ENCODE measurements at places on chromosomes 2 and 18.

GRCh38 chr2:216553482-216554240 is 55.0 kb downstream of the RPL37A start:
- DNase-seq: no peak

DNA sequence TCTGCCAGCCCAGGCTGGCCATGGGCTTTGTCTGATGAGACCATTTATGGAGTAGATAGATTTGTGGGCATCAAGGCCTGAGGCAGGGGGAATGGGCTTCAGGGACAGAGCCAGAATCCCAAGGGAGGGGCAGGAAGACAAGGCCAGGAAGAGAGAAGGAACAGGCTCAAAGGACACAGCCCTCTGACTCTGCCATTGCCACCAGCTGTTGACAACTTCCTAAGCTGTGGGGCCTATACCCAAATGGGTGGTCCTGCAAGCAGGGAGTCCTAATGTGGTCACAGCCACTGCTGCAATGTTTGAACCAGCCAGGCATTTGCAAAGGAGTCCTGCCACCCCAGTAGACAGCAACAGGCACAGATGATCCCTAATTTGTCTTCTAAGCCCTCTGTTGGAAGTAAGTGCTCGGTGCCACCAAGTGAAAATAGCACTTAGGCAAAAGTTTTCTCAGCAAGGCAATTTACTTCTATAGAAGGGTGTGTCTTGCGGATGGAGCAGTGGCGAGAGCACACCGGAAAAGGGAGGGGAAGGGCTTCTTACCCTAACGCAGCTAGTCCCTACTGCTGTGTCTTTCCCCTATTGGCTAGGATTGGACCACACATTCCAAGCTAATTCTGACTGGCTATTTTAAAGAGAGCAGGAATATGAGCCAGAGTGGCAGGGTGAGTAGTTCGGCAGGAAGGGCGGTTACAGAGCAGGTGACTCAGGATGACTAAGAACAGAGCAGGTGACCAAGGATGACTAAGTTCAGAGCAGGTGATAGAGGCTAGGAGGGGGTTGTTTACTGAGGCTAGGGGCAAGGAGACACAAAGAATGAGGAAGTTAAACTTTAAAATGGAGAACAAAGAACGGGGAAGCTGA is 47.2 kb downstream of the C1QL2 start:
- DNase-seq: no peak

- no peak for DNase-seq
These were observed 11.4 kb upstream of the UXS1 start for GRCh38 chr2:106205488-106205887.

- peak; percentile 84 for DNase-seq
These were observed 28.1 kb downstream of the ARHGAP25 start for GRCh38 chr2:68762665-68763064.

All from suppressor macrophage treated with lipopolysaccharide for 1 hour (primary cell).